ENCODE measurements at places on chromosomes 5 and 9.
A peak's percentile ranks its signal among the peaks of the same experiment; 100 is the strongest.

- no peak for DNase-seq
Observed at GRCh38 chr5:17411436-17412402, 86.3 kb upstream of the TAF11L2 start.

DNA sequence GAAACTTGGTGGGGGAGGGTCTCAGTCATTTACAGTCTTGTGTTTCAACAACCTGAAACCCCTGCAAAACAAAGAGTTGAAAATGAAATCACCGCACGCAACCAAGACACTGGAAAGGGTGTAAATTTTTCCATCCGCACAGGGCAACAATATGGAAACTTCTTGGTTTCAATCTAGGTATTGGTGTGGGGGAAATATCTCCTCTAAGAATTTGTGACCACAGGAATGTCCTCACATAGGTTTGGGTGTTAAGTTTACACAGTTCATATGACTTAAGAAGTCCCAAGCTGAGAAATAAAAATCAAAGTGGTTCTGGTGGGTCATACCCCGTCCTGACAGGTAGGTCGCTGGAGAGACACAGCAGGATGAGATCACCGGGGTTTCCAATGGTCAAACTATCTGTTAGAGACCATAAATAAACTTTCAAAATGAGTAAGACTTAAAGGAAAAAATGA lies 51.9 kb upstream of the PIP5K1B start:
- DNase-seq, result no peak

DNA sequence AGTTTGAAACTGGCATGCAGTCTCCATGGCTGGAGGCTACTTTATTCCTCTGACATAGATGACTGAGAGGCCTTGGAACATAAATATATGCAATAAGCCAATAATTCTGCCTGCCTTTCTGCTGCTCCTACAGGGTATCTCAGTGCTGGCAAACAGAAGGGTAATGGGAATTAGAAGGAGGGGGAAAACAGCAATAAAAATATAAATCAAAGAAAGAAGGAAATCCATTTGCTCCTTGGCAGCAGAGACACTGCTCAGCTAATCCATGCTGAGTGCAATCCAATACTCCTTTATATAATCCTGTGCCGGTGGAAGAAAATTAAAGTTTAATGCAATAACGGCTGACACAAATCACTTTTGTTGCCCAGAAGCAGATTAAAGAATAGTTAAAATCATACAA lies 478.9 kb downstream of the SPATA31D1 start:
- no peak for DNase-seq

- no peak for DNase-seq
Observed at GRCh38 chr5:74538206-74538661, 102.3 kb downstream of the ENC1 start.

GRCh38 chr5:89878140-89879132 lies 531.1 kb downstream of the CETN3 start:
- DNase-seq, result no peak

GRCh38 chr9:106420511-106420944 lies 442.4 kb upstream of the ZNF462 start:
- DNase-seq, result no peak

GRCh38 chr9:122158202-122158601 lies 1.4 kb downstream of the NDUFA8 start:
- peak; percentile 85 for DNase-seq

DNA sequence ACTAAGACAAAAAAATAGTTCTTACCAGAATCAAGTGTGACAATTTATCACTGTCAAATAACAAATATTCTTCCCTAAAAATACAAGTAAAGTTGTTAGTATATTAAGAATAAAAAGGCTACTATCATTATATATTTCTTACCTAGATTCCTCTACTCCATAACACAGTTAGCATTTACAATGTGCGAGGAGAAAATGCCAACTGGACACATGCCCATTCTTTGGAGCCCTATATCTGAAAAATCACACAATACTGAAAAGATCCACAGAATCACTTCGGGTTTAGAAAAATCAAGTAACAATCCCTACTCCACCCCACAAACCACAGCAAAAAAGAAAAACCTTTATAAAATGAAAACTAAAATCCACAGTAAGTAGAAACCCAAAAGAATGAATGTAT lies 70.9 kb downstream of the PKD2L2 start:
- no peak for DNase-seq

- DNase-seq, result no peak
Observed at GRCh38 chr5:158510479-158510878, 589.2 kb downstream of the EBF1 start.

- DNase-seq, result no peak
Observed at GRCh38 chr9:90884178-90884577, 82.6 kb downstream of the SYK start.

DNA sequence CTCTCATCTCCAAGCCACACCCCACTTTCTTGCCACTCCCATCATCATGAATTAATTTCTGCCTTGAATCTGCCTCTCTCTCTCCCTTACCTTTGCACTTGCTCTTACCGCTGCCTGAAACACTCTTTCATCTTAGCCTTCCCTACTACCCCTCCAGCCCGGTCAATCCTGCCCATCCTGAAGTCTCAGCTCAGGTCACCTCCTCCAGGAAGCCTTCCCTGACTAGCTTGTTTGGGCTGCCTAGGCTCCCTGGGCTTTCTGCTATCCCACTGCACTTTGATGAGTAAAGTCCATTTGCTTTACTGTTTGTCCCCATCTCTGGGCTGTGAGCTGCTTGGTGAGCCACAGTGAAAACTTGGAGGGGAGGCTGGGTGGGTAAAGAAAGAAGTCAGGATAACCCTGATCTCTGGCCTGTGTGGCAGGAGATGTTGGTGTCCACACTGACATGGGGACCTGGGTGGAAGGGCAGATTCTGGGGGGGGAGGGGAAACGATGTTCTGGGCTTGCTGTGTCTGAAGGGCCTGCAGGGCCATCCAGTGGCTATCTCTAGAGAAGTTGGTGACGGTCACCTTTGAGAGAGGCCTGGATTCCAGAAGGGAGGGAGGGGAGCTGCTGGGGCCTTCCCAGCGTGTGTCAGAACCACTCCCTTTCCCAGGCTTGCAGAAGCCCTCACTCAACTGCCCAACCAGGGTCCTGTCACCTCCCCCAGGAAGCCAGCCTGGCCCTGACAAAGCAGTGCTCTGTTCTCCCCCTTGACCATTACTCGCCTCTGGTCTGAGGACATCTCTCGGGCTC lies 75.0 kb upstream of the DAB2IP start:
- no peak for DNase-seq

Data from erythroblast (primary cell).